Smooth muscle cell of the brain vasculature (primary cell): ENCODE measurements at places on chromosomes 16 and 17.

DNA sequence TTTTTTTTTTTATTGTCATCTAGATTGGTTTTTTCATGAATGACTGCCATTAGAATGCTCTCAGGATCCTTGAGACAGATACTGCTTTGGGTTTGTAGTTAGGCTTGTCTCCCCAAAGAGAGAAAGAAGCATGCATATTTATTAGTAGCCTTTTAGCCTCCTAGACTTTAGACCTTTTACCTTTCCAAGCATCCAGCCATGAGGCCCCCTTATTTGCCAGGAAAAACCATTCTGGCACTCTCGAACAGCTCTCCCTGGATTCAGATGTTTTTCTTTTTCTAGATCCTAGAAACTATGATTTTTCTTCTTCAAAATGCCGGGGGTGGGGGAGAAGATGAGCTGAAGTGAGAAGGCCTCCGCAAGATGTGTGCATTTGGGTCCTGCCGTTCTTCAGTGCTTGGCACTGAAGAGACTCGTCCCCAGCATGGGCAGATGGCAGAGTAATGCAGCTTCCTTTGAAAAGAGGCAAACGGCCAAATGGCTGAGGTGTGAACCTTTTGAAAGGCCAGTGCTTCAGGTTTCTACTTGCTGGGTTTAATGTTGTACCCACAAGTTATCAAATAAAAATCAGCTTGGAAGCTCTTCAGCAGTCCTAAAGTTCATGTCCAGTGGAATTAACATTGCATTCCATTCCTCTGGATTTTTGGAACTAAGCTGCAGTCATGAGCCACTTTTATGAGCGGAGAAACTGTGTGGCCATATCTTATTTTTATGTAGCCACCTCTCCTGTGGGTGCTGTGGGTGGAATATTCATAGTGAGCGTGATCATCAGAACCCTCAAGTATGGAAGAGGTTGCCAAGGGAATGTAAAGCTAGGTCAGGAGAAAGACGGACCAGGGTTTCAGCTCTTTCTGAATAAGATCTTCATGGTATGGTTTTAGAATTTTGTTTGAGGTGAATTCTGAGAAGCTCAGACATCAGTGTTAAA lies 7.2 kb downstream of the SOCS7 start:
- DNase-seq: no peak

GRCh38 chr16:77221482-77221881 lies 22.3 kb downstream of the SYCE1L start:
- no peak for DNase-seq

DNA sequence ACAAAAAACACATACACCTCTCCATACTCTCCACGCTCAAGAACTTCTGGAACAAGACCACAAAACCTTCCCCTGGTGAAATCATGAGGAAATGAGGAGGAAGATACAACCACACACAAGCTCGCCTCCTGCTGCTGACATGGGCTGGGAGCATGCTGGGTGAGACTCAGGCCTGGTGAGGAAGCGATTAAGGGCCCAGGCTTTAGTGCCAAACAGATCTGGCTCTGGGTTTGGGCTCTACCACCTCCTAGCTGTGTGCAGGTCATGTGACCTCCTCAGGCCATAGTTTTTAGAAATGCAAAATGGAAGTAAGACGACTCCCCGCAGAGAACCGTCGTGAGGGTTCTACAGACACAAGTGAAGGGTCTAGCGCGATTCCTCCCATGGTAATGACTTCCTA lies 41.3 kb downstream of the VAC14 start:
- DNase-seq: no peak

DNA sequence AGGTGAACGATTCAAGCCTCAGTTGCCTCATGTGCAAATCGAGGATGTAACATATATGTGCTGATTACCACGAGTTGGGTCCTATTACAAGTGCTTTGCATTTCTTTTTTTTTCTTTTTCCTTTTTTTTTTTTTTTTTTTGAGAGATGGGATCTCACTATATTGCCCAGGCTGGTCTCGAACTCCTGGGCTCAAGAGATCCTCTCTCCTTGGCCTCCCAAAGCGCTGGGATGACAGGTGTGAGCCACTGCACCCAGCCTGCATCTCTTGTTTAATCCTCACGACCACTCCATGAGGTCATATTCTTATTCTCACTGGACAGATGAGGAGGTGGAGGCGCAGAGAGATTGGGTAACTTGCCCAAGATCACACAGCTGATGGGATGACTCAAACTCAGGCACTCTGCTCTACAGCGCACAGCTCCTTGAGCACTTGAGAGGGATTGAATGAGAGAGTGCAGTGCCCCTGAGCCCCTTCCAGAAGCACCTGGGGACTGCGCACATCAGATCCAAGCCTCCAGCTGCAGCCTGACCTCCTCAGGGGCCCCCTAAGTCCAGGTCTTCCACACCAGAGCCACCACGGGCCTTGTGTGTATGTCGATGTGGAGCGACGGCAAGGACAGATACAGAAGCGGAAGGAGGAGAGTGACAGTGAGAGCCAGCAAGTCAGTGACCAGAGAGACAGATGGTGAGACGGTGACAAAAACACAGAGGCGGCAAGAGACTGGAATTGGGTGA lies 4.9 kb downstream of the STX1B start:
- no peak for DNase-seq

DNA sequence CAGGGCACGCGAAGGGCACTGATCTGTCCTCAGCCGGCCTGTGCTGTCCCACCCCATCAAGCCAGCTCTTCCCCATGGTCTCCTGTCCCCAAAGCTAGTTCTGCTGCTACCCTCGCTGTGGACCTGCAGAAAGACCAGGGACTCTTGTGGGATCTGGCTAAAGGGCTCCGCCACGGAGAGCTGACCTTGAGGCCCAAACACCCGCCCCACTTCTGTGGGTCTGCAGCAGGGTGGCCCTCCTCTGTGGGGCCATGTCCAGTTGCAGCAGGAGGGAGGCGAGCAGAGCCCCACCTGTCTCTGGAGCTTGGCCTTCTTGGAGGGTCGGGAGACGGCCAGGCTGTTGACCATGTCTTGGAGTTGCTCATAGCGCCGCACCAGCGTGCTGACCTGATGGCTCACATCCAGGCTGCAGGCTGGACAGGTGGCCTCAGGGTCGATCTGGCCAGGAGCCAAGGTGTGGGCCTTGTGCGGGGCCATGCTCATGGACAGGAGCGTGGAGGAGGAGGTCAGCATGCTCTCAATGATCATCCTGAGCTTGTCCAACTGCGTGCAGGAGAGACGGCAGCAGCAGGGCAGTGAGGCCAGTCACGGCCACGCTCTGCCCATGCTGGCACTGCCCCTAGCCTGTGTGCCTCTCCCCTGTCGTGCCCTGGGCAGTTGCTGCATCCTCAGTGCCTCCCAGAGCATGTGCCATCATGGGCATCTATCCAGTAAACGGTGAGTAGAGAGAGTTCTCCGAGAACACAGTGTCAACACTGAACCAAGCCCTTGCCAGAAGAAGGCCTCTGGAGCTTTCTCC lies 16.6 kb downstream of the UBALD2 start:
- DNase-seq: no peak

- DNase-seq: peak; percentile 68
Measured at GRCh38 chr17:60142872-60143499, 6.8 kb upstream of the CA4 start.

- DNase-seq: no peak
Measured at GRCh38 chr17:4945944-4946280, 2.4 kb downstream of the PFN1 start.

DNA sequence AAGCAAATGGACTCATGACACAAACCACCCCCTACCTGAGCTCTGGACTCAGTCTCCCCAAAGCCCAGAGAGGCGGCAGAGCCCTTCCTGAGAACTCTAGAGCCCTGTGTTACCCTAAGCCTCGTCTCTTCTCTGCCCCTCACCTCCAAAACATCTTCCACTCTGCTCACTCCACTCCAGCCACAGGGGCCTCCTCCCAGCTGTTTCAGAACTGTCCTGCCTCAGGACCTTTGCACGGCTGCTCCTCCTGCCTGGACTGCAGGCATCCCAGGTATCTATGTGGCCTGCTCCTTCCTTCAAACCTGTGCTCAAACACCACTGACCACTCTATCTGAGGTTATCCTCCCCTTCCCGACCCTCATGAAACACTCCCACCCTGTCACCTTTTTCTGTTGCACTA lies 12.9 kb upstream of the LITAF start:
- no peak for DNase-seq

- DNase-seq: no peak
Measured at GRCh38 chr17:39767147-39767546, 29.4 kb downstream of the GRB7 start.

- DNase-seq: peak; percentile 12
Measured at GRCh38 chr17:69828087-69828486, 246.9 kb upstream of the KCNJ16 start.

DNA sequence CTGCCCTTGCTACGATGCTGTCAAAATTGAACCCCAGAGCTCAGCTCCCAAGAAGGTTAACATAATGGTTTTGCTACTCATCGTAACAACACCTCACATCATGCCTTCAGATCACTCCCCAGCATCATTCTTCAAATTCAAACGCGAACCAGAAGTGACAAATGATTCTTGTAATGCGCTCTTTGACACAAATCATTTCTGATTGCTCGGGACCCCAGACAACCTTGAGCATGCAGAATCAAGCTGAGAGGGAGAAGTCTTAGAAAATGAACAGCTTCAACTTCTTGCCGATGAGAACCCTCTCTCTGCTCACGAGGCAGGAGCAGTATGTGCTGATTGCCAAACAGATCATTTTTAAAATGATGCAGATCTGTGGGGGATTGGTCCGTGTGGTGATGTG lies 241.0 kb upstream of the ASIC2 start:
- no peak for DNase-seq

- DNase-seq: no peak
Measured at GRCh38 chr17:59485015-59485414, 80.4 kb upstream of the DHX40 start.

DNA sequence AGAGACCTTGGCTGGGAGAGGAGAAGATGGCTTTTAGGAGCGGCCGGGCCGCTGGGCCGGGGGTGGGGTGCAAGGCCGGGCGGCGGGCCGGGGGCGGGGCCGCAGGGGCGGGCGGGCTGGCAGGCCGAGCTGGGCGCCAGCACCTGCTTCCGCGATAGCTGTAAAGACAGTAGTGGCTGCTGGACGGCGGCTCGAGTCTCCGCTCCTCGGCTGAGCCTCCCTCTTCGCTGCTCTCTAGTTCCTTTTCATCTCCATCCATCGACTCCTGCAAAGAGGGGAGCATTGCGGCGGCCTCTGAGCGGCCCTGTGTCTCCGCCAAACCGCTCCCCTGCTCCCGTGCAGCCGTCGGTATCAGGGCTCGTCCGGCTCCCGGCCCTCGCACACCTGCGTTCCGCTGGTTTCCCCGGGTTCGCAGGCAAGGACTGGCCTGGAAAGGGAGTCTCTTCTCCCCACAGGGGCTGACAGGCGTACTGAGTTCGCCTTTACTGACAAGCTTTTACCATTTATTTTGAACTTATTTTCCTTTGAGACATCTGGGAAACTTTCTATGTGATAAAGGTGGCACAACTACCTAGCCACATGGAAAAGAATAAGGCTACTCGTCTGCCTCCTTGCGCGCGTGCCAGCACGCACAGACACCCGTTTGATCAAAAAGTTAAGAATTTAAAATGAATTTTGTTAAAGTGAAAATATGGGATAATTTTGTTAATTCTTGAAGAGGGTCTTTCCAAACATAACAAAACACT lies at the start of gene C17orf75:
C17orf75 (minus strand) TSS at position 317 of the 746 bp plus-strand sequence; CDS start at position 283, 34 bp downstream.
- no peak for DNase-seq

GRCh38 chr16:14205666-14206065 lies 134.5 kb downstream of the MRTFB start:
- DNase-seq: no peak

- no peak for DNase-seq
Measured at GRCh38 chr16:5065813-5066212, at the start of gene C16orf89. TSS of gene C16orf89 (minus strand) at chr16:5065956. CDS start at chr16:5065908, 48 bp downstream.

- DNase-seq: no peak
Measured at GRCh38 chr16:83746611-83747010, 61.2 kb upstream of the HSBP1 start.

DNA sequence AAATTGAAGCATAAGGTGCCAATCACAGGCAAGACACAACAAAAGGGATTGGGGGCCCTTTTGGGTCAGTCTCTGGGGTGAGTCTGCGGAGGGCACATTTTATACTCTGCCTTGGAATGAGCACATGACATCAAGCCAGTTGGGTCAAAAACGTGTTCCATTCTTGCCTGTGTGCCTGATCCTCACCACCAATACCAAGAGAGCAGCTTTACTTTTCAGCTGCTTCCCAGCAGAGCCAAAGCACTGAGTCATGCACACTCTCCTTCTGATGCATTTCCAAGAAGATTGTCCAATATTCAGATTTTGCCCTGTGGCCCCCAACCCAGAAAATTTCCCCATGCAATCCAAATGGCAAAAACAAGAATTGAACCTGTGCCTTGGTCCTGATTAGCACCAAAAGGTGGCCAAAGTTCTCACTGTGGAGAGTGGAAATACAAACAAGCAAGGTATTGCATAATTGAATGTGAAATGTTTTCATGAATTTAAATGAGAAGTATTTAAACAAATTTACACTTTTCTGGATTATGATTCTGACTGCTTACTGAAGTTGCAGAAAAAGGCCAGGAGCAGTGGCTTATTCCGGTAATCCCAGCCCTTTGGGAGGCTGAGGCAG lies 217.8 kb upstream of the SOX9 start:
- DNase-seq: no peak
